ENCODE measurements at places on chromosomes 2 and 18.

- no peak overlapping the region for H3K27ac ChIP-seq
- no peak for DNase-seq
- no peaks in the 10 kb centered on the region for H3K36me3 ChIP-seq
- no peak overlapping the region for H3K4me3 ChIP-seq
Observed at GRCh38 chr2:201983174-201983573, 50.5 kb upstream of the FZD7 start.

- H3K4me3 ChIP-seq: no peak overlapping the region
- H3K4me1 ChIP-seq: no peaks in the 10 kb centered on the region
- no peak for DNase-seq
- H3K36me3 ChIP-seq: no peaks in the 10 kb centered on the region
- H3K27me3 ChIP-seq: no peaks in the 10 kb centered on the region
Observed at GRCh38 chr2:234843411-234843810, 108.4 kb upstream of the SH3BP4 start.

GRCh38 chr18:49608366-49609255 is 46.8 kb downstream of the LIPG start:
- no peak overlapping the region for H3K27ac ChIP-seq
- no peaks in the 10 kb centered on the region for H3K4me1 ChIP-seq
- no peak for DNase-seq
- H3K27me3 ChIP-seq: no peaks in the 10 kb centered on the region
- no peak overlapping the region for H3K4me3 ChIP-seq

DNA sequence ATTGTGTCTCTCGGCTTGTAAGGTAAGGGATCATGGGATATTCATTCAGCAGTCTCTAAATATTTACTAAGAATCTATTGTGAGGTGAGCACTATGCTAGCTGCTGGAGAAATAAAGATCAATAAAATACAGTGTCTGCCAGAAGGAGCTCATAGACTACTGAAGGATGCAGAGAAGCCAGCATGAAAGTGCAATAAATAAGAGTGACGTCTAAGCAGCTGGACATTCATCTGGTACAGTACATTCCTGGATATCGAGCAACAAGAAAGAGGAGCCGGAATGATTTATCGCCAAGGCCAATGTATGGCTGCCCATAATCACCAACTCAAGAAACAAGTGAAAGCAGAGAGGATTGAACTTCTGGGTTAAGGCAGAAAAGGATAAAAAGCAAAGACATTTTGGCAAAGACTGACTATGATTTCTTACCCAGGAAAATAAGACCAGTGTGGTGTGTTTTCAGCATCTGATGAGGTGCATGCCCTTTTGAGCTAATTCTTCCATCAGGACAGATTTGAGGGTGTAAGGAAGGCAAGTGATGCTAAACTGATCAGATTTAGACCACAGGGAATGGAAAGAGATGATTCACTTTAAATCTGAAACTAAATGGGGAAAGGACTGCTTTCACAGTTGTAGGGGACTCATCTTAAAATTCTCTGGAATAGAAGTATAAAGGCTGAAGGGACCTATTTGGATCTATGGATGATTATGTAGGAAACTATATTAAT is 18.7 kb upstream of the LMAN1 start:
- H3K4me3 ChIP-seq: no peak overlapping the region
- H3K27ac ChIP-seq: no peak overlapping the region
- no peaks in the 10 kb centered on the region for H3K36me3 ChIP-seq
- no peak for DNase-seq
- H3K27me3 ChIP-seq: peaks cover 5% of the 10 kb centered on the region

DNA sequence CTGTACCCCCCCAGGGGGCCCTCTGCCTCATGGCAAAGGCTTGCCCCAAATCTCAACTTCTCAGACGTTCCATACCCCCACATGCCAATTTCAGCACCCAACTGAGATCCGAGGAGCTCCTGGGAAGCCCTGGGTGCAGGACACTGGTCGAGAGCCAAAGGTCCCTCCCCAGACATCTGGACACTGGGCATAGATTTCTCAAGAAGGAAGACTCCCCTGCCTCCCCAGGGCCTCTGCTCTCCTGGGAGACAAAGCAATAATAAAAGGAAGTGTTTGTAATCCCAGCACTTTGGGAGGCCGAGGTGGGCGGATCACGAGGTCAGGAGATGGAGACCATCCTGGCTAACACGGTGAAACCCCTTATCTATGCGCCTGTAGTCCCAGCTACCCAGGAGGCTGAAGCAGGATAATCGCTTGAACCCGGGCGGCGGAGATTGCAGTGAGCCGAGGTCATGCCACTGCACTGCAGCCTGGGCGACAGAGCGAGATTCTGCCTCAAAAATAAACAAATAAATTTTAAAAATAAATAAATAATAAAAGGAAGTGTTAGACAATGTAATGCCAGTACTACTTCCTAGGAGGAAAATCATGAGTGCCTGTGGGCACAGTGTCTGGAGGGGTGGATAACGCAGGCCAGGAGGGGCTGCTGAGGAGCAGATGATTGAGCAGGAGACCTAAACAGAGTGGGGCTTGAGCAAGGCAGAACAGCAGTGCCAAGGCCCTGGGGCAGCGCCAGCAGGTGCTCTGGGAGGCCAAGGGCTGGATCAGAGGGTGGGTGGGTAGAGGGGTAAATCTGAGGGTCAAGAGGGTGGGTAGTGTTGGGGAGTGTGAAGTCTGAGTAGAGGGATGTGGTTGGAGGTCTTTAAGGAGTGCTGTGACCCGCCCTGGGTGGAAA is 4.0 kb downstream of the ALPP start:
- peaks cover 4% of the 10 kb centered on the region for H3K27me3 ChIP-seq
- H3K4me3 ChIP-seq: no peak overlapping the region
- no peak overlapping the region for H3K27ac ChIP-seq
- DNase-seq: no peak
- H3K4me1 ChIP-seq: no peaks in the 10 kb centered on the region

DNA sequence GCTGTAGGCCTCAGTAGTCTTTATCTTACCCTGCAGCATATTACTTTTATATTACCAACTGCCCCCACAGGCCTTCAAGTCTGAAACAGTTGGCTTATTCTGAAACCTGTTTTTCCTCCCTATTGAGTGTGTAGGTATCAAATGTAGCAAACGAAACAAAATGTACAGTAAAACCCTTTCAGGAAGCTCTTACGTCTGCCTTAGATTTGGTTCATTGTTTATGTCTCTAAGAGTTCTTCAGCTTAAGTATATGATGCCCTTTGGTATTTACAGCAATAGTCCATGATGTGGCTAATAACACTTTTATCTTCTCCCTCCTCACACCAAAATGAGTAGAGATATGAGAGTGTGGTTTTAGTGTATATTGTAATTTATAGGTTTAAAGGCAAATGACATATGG is 108.8 kb downstream of the DOCK10 start:
- peaks cover 11% of the 10 kb centered on the region for H3K36me3 ChIP-seq
- no peak overlapping the region for H3K4me3 ChIP-seq
- peaks cover 63% of the 10 kb centered on the region for H3K4me1 ChIP-seq
- no peak for DNase-seq
- peak overlapping the region; percentile 59 for H3K27ac ChIP-seq

GRCh38 chr2:226771067-226771466 is 28.6 kb downstream of the IRS1 start:
- peaks cover 3% of the 10 kb centered on the region for H3K27me3 ChIP-seq
- no peaks in the 10 kb centered on the region for H3K36me3 ChIP-seq
- H3K27ac ChIP-seq: no peak overlapping the region
- no peak overlapping the region for H3K4me3 ChIP-seq
- DNase-seq: no peak
- H3K4me1 ChIP-seq: peaks cover 10% of the 10 kb centered on the region

DNA sequence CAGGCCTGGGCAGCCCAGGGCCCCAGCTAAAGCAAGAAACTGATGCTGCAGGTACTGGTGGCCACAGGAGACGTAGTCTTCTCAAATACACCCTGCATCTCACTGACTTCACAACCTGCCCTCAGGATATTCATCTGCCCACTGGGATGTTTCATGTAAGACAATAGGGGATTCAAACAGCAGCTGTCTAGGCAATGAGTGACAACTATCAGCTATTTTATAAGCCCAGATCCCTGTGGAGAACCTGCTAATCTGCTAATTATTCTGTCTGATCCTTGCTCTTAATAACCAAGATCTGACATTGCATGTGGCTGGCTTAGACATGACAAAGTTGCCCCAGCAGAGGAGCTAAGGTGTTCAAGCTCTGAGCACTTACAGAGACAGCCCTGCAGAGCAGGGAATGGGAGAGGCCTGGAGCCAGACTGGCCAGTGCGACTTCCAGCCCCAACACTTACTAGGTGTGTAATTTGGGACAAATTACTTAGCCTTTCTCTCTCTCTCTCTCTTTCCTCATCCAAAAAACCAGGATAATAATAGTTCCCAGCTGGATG is 28.6 kb downstream of the SIGLEC15 start:
- H3K27ac ChIP-seq: no peak overlapping the region
- no peaks in the 10 kb centered on the region for H3K27me3 ChIP-seq
- no peaks in the 10 kb centered on the region for H3K4me1 ChIP-seq
- H3K36me3 ChIP-seq: peaks cover 84% of the 10 kb centered on the region
